ENCODE measurements at places on chromosomes 7 and 10.

DNA sequence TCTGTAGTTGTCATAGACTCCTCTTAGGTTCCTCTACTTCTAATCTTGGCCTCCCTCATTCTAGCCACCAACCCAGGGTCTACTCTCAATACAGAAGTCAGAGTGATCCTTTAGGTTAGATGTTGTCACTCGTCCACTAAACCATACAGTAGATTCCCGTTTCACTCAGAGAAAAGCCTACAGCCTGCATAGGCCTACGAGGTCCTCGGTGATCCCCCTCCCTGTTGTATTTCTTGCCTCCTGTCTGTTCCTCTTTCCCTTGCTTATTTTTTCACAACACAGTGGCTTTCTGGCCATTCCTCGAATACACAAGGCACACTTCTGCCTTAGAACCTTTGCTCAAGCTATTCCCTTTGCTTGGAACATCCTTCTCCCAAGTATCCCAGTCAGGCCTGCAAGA lies 183.0 kb upstream of the PRSS1 start:
- DNase-seq = no peak

GRCh38 chr10:43870968-43871439 lies 222.3 kb upstream of the ZNF32 start:
- DNase-seq = no peak

GRCh38 chr10:66773472-66773817 lies 152.4 kb upstream of the LRRTM3 start:
- DNase-seq = no peak

- DNase-seq = no peak
These were observed 87.5 kb downstream of the PARD3 start for GRCh38 chr10:34727595-34728033.

DNA sequence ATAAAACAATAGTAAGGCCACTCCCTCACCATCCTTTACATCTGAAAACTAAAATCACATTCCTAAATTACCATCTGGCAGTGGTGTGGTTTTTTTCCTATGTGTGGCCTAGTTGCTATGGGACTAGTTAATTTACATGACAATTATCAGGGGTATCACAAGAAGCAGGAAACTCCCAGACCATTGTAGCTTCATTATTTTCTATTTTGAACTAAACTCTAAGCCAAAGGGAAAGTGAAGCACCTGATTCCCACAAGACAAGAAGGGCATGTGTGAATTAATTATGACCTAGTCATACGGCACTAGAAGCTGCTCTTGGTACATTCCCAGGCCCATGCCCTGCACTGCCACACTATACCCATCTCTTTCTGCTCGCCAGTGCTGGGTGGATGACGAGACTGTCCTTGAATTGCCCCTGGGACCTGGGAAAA lies 103.4 kb downstream of the ATXN7L1 start:
- DNase-seq = no peak

- DNase-seq = no peak
These were observed 137.2 kb downstream of the VIPR2 start for GRCh38 chr7:159007364-159007995.

DNA sequence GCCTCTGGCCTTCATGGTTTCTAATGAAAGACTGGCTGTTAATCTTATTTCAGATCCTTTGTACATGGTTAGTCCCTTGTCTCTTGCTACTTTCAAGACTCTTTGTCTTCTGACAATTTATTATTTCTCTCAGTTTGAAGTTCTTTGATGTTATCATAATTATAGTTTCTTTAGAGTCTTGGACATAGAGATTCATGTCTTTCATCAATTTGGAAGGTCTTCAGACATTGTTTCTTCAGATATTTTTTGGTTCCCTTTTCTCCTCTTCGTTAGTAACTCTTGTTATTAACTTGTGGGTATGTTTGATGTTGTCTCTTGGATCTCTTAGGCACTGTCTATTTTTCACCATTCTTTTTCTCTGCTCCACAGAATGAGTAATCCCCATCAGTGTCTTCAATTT lies 8.7 kb downstream of the ZNF37A start:
- no peak for DNase-seq

DNA sequence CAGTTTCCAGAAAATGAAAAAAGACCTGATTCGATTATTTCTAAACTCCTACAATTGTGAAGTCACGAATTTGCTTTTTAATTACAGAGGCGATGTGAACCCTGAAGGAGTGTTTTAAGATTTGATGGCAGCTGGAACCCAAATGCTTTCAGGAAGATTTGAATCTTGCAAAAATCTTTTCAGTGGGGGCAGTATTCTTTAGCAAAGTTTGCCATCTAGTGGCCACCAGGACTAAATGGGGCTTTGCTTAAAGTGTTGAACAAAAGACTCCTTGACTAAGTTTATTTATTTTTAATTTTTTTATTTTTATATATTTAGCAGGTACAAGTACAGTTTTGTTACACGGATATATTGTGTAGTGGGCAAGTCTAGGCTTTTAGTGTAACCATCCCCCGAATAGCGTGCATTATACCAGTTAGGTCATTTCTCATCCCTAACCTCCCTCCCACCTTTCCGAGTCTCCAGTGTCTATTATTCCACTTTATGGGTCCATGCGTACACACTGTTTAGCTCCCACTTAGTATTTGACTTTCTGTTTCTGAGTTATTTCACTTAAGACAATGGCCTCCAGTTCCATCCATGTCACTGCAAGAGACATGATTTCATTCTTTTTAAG lies 98.8 kb downstream of the CACNB2 start:
- no peak for DNase-seq

DNA sequence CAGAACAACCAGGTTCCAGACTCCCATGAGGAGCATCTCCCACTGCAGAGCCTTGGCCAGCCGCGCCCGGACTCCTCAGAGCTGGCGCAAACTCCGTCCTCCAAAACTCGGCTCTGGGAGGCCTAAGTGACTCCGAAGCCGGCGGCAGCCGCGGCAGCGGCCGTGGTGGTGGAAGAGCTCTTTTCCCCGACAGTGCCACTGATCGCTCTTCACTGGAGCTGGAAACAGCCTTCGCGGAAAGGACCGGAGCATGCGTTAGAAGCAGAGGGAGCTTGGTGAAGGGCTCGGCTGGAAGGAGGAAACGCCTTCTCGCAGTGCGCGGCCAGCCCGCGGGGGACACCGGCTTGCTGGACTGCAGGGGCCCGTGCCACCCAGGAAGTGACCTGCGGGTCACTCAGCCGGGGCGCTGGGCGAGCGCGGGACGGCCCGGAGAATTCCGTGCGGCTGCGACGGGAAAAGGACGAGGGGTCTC lies 5.0 kb upstream of the HOXA13 start:
- no peak for DNase-seq

GRCh38 chr7:7077945-7078344 lies 104.4 kb upstream of the C1GALT1 start:
- no peak for DNase-seq

GRCh38 chr7:55962014-55962413 lies 2.4 kb upstream of the NIPSNAP2 start:
- no peak for DNase-seq

- no peak for DNase-seq
These were observed 31.9 kb downstream of the ANXA11 start for GRCh38 chr10:80173466-80173865.

DNA sequence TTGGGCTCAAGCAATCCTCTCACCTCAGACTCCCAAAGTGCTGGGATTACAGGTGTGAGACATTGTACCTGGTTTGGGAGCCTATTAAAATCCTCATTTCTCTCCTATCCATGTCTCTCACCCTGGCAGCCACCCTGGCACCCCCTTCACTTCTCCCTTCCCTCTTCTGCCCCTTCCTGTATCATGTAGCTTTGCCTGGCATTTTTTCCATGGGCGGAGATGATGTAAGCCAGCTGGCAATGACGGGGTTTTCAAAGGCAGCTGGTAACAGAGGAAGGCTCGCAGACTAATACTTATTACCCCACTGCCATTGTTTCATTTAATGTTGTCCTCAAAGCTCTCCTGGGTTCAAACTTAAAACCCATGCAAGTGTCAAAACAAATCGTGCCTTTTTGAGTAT lies 61.9 kb downstream of the RGS10 start:
- DNase-seq = no peak
